ENCODE measurements at places on chromosomes 7 and 10. TPM values are rescaled to one million over a fixed set of nuclear protein-coding genes. Genes with fewer than 3 reads are reported as not detected.

The METTL27 gene
- 1.9 TPM for polyA plus RNA-seq

The PPP1R9A gene
- polyA plus RNA-seq = 27.1 TPM

The HGF gene
- polyA plus RNA-seq = 5.0 TPM

The CFTR gene
- polyA plus RNA-seq = 0.43 TPM

The SLC26A3 gene
- polyA plus RNA-seq = not detected

The SFRP4 gene
- polyA plus RNA-seq = 22.2 TPM

The PRF1 gene
- polyA plus RNA-seq = 0.82 TPM

The DYDC2 gene
- not detected for polyA plus RNA-seq

The AGFG2 gene
- 10.4 TPM for polyA plus RNA-seq

The HOGA1 gene
- polyA plus RNA-seq = 0.90 TPM

The ACSM6 gene
- polyA plus RNA-seq = not detected

The NUPR2 gene
- not detected for polyA plus RNA-seq

The EBF3 gene
- polyA plus RNA-seq = 57.0 TPM

The VSIR gene
- polyA plus RNA-seq = 28.5 TPM

The ZNF37A gene
- polyA plus RNA-seq = 8.9 TPM

The RADIL gene
- 2.9 TPM for polyA plus RNA-seq

The APBB1IP gene
- 1.6 TPM for polyA plus RNA-seq

The CDHR3 gene
- 22.2 TPM for polyA plus RNA-seq

The SLIT1 gene
- 0.70 TPM for polyA plus RNA-seq

The ADARB2 gene
- 0.16 TPM for polyA plus RNA-seq

The OR2A7 gene
- polyA plus RNA-seq = 1.5 TPM

The HOXA11 gene
- polyA plus RNA-seq = 1.2 TPM

The BTRC gene
- polyA plus RNA-seq = 24.9 TPM

The CYP26C1 gene
- polyA plus RNA-seq = not detected

The ZNF467 gene
- polyA plus RNA-seq = 7.4 TPM

The TRPV5 gene
- 0.15 TPM for polyA plus RNA-seq

The NSMCE4A gene
- polyA plus RNA-seq = 39.9 TPM

The ZNHIT1 gene
- polyA plus RNA-seq = 46.5 TPM

The HHEX gene
- polyA plus RNA-seq = 7.3 TPM

The OR9A2 gene
- polyA plus RNA-seq = not detected

The KCP gene
- 1.9 TPM for polyA plus RNA-seq

The PRDX3 gene
- polyA plus RNA-seq = 142 TPM

The COBL gene
- 117 TPM for polyA plus RNA-seq
